Anterior cingulate cortex (tissue), 58 donors: ENCODE measurements at places on chromosomes 3 and 15.

DNA sequence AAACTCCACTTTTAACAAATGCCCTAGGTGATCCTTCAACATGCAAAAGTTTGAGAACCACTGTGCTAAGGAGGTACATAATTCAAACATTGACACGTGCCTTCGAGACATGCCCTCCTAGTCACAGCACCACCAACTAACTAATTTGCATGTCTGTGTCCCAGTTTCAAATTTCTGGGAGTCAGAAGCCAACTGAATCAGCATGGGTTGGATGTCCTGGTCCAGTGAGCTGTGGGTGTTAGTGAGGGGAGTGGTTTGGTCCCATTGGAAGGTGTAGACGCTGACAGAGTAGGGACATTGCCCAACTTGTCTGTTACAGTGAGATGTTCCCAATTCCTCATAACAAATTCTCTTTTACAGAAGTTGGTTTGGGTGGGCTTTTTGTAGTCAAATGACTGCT lies 67.3 kb upstream of the ADPGK start:
- no peak for DNase-seq

DNA sequence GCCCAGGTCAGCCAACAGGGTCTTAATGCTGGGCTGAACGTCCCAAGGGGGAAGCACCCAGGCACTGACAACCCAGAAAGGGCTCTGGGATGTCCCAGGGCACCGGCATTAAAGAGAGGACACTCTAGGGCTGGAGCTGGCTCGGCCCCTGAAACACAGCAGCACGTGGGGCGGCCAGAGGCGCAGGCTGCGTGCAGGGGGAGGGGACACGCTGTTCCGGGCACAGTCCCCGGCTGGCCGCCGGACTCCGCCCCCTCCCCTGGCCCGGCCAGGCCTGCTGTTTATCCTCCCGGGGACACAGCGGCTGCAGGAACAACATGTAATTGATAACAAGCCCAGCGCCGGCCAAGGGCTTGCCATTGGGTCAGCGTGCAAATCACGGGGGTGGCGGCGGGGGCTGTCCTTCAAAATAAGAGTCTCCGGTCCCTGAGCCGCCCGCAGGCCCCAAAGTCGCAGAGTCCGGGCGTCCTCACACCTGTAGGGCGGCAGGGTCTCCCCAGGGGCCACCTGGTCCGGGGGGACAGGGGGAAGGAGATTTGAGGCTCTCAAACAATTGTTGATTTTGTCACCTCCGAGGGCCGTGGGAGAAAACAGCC lies 1.3 kb downstream of the KLF15 start:
- peak; percentile 91 for DNase-seq

- DNase-seq: no peak
Observed at GRCh38 chr15:83088876-83089275, 18.6 kb upstream of the TM6SF1 start.

GRCh38 chr15:81516012-81516411 lies 142.0 kb upstream of the TMC3 start:
- no peak for DNase-seq

GRCh38 chr3:66098436-66098835 lies 59.7 kb upstream of the MAGI1 start:
- DNase-seq: no peak

DNA sequence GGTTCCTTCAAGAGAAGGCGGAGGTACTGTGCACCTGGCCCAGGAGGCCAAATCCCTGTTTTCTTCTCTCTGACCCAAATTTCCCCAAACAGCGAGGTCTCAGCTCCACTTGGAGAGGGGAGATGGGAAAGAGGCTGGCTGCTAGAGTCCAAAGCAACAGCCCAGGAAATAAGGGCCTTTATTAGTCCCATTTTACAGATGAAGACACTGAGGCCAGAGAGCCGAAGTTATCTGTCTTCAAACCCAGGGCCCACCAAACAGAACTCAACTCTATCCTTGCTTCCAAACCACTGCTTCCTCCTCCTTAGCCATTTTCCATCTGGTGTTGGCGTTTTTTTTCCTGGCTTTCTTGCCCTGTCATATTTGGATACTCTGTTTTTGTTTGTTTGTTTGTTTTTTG lies 22.0 kb upstream of the FLNB start:
- DNase-seq: no peak

DNA sequence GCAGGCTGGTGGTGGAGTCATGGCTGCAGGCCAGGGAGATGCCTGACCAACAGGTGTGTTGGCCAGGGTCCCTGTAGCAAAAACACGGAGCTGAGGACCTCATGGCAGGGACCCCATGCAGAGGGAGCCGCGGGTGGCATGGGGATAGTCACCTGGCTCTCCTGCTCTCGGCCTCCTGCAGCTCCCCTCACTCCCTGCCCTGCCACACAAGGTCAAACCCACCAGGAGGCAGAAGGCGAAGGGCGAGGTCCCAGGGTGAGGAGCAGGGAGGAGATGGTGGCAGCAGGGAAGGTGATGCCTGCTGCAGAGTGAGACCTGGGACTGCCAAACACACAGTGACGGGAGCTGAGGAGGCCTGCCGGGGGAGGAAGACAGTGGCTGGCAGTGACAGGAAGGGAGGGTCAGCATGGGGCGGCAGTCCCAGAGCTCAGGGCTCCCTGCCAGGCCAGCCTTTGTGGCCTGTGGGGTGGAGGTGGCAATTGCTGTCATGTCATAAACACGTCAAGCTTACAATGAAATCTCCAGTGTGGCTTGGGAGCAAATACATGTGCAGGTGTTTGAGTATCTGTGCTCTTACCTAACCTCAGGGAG lies 144.3 kb downstream of the TJP1 start:
- DNase-seq: no peak

DNA sequence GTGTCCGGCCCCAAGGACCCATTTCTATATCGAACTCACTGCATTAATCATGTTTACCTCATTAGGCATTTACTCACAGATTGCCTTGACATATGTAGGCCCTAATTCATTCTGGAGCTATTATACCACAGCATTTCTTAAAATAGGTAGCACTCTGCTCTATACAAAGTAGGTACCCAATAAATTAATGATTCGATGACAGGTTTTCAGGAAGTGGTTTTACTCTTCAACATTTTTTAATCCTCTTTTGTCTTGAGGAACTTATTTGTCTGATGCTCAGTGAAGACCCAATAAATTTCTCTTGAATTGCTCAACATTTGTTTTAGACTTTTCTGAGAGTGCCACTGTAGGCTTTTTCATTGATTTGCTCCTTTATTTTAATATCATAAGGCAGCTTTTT lies 12.1 kb downstream of the TGFBR2 start:
- DNase-seq: no peak

- no peak for DNase-seq
Observed at GRCh38 chr15:68595761-68596160, 17.0 kb downstream of the CORO2B start.

DNA sequence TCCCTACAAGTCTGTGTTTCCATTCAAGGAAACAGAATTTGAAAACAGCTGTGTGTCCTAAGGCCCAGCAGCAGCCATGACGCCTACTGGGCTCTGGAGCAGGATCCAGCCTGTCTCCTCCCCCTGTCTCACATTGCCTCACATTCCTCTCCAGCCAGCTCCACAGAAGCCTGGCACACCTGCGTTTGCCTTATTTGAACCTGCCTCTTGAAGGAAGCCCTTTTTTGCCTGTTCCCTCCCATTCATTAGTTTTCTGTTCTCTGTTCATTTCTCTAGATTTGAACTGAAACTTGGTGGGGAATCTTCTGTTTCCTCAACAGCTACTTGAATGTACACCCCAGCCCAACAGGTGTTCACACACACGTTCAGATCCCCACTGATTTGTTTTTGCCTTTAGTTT lies 890.5 kb downstream of the TUSC7 start:
- no peak for DNase-seq

DNA sequence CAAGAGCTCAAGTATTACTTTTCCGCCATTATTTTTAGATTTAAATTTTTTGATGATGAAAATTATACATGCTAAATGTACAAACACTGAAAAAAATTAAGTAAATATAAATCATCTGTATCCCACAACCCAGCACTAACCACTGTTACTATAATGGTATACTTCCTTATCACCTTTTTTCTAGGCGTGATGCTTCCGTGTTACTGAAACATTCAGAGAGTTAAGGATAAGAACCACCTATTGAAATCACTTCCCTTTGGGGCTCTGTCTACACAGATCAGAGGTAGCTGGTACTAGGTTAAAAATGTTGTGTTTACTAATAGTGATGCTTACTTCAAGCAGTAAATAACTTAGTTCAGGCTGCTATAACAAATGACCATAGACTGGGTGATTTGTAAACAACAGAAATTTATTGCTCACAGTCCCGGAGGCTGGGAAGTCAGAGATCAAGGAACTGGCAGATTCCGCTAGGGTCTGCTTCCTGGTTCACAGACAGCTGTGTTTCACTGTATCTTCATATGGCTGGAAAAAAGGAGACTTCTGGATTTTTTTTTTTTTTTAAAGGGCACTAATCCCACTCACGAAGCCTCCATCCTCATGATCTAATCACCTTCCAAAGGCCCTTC lies 6.4 kb downstream of the SNX4 start:
- no peak for DNase-seq

DNA sequence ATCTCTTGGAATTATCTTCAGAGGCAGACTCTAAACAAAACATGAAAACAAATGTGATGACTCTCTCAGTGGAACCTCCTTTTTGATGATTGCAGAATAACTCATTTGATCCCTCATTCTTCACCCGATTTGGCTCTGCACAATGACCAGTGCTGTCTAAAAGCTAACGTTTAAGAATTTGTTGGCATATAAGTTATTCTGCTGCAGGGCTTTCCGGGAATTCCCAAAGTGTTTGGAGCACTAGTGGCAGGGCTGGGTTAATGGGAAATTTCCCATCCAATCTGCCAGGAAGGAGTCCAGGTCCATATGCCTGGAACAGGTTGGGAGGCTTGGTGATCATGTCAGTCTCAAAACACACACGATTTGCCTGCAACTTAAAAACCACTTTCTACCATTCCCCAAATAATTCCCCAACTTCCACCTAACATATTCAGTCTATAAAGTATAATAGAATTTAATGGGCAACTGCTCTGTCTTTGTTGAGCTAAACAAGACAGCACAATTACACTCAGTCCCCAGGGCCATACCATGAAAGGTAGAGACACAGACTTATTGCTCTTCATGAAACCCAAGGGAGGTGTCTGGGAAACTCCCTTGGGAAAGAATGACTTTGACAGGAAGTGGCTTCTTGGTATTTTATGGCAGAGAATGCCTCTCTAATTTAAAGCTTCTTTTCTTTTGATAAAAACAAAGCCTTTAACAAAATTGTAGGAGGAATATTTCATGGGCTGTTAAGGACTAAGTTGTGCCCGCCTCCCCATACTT lies 38.0 kb downstream of the ARRDC4 start:
- DNase-seq: no peak

GRCh38 chr15:78127882-78128281 lies 3.4 kb downstream of the CIB2 start:
- DNase-seq: no peak

DNA sequence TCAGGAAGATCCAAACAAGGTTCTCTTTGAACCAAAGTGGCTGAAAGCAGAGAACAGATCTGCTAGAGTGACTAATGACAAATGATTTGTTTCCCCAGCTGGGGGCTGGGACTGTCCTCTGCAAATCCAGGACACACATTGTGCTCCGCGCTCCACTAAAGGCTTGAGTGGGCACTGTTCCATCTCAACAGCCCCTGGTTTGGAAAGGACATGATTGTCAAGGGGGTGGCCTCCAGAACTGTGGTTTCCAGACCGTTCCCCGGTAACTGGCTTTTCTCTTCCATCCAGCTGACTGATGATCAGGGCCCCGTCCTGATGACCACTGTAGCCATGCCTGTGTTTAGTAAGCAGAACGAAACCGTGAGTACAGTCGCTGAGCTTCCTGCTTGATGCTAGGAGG lies 91.0 kb downstream of the LRTM1 start:
- peak; percentile 47 for DNase-seq

DNA sequence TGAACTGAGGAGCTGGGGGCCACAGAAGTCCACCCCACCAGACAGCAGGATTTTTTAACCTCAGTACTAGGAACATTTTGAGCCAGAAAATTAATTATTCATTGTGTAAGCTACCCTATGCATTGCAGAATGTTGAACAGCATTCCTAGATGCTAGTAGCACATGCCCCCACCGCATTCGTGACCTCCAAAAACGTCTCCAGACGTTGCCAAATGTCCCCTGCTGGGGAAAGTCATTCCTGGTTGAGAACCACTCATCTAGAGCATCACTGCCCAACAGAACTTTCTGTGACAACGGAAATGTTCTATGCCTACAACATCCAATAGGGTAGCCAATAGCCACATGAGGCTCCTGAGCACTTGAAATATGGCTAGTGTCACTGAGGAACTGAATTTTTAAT lies 333.5 kb downstream of the FOXP1 start:
- DNase-seq: no peak

DNA sequence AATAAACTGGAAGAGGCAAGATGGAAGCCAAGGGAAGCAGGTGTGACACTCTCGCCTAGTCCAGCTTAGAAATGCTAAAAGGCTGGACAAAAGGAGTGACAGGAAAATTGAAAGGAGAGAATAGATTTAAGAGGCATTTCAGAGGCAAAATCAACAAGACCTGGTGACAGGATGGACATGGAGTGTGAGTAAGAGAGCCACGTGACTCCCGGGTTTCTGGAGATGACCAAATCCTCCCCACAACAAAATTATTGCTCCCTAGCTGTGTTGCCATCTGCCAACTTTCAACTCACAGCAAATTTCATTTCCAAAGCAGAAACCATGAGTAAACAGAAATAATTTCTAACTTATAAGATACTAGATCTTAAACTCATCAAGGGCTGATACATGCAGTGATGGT lies 52.6 kb downstream of the MTHFS start:
- no peak for DNase-seq

- no peak for DNase-seq
Observed at GRCh38 chr3:34859746-34860145, 779.6 kb upstream of the ARPP21 start.

DNA sequence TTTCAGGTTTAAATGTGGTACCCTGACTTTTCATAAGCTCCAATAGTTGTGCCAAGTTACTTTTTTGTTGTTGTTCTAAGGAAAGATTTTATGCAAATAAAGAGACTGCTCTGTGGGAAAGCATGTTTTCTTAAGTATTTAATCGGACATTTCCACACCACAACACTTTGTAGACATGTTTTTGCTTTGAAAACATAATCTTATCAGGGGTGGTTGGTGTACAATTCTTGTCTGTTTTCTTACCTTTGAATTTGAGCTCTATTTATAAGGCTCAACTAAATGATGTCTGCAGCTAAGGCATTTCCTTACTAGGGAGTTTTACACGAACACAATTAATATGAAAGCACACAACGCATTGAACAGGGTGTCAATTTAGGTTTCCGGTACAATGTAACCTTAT lies 81.5 kb upstream of the CDIN1 start:
- no peak for DNase-seq

- no peak for DNase-seq
Observed at GRCh38 chr3:52507359-52507758, 12.2 kb downstream of the STAB1 start.

DNA sequence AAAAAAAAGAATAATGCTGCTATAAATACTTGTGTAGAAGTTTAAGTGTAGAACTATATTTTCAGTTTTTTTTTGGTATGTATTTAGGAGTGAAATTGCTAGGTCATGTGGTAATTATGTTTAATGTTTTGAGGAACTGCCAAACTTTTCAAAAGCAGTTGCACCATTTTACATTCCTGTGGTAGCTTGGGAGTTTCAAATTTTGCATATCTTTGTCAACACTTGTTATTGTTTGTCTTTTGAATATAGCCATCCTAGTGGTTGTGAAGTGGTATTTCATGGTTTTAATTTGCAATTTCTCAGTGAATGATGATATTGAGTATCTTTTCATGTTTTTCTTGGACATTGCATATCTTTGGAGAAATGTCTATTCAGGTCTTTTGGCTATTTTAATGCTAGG lies 30.4 kb downstream of the SKIL start:
- no peak for DNase-seq
